Neuronal stem cell (in vitro differentiated cells): ENCODE measurements at places on chromosomes 13 and 19.

DNA sequence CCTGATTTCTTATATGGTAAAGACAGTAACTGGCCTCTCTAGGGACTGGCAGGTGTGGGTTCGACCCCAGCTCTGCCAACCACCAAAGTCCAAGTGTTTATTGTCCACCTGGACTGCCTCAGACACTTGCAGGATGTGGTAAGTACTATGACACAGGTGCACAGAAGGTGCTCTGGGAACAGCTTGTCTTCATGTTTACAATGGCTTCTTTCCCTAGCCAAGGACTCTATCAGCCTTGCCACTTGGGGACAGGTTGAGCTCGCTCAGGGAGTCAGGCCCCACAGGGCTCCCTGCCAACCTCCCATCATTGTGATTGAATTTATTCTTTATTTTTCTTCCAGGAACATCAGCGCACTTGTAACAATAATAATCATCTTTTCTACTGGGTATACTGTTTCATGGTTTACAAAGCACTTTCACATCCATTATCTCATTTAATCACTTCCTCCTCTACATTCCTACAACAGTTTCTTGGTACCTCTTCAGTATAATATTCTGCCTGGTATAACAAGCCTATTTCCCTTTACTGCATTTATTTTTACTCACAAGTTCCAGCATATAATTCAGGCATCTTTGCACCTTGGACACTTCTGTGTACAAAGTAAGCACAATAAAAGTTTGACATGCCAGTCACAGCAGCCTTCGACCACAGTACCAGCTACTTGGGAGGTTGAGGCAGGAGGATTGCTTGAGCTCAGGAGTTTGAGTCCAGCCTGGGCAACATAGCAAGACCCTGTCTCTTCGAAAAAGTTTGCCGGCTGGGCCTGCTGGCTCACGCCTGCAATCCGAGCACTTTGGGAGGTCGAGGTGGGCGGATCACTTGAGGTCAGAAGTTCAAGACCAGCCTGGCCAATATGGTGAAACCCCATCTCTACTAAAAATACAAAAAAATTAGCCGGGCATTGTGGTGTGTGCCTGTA, 24.2 kb upstream of the GATAD2A start:
- no peak for DNase-seq

DNA sequence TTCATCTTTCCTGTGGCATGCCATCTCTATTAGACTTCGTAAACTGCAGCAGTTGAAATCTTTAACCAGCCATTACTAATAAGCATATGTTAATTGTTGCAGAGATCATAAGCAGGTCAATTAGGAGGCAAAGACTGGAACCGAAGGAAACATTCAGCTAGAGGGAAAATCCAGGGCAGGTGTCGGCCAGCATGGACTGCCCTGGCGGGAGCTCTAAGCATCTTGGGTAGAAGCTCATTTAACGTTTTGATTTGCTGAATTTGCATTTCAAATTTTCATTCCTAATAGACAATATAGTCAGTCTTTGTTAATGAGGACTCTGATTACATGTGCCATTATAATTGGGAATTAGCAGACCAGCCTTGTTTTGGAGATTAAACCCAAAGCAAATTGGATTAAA, 238.6 kb downstream of the POU4F1 start:
- DNase-seq: no peak

DNA sequence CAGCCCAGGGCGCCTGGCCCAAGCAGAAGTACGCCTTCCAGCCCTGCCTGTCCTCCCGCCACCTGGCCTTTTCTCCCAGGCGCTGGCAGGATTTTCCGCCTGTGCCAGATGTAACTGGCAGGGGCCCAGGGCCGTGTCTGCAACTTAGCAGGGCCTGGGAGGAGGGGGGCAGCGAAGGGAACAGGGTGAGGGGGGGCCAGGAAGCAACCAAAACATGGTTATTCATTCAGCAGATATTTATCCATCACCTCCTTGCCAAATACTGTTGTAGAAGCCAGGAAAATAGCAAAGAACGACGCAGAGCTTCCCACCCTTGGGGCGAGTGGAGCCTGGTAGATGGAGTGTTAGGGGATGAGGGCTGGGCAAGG, 5.6 kb downstream of the TLE6 start:
- DNase-seq: no peak

GRCh38 chr19:1244693-1245451, 3.3 kb downstream of the ATP5F1D start:
- DNase-seq: no peak

DNA sequence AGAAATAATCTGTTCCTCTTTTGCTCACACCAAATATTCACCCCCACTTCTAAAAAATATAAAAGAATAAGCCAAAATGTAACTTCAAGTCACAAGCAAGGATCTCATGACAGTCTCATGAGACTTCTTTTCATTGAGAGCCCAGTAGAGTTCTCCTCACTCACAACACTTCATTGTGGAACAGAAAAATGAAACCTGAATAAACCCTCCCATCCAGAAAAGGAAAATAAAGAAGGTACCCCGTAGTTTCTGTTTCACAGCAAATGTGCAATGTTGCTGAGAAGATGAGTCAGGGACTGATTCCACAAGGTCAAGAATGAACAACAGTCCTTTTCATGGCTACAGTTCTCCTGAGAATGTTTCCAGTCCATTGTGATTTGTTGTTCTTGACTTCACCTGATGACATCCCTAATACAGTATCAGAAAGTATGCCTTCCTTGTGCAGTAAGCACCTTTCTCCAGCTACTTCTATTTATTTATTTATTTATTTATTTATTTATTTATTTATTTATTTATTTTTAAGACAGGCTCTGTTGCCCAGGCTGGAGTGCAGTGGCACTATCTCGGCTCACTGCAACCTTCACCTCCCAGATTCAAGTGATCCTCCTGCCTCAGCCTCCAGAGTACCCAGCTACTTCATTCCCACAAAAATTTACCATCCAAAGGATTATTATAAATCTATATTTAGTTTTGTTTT, 6.4 kb upstream of the ZNF841 start:
- DNase-seq: no peak

GRCh38 chr19:4390567-4391305, 9.6 kb downstream of the SH3GL1 start:
- DNase-seq: no peak
